ENCODE measurements at places on chromosomes 3 and 15. TPM values are rescaled to one million over a fixed set of nuclear protein-coding genes. Genes with fewer than 3 reads are reported as not detected.
A peak's percentile ranks its signal among the peaks of the same experiment; 100 is the strongest.

IL17RC gene
- 25.7 TPM for total RNA-seq

GRCh38 chr3:31105438-31106077, 211.1 kb upstream of the GADL1 start:
- peak; percentile 96 for DNase-seq

GRCh38 chr3:178001670-178002101, 534.5 kb upstream of the KCNMB2 start:
- no peak for DNase-seq

DNA sequence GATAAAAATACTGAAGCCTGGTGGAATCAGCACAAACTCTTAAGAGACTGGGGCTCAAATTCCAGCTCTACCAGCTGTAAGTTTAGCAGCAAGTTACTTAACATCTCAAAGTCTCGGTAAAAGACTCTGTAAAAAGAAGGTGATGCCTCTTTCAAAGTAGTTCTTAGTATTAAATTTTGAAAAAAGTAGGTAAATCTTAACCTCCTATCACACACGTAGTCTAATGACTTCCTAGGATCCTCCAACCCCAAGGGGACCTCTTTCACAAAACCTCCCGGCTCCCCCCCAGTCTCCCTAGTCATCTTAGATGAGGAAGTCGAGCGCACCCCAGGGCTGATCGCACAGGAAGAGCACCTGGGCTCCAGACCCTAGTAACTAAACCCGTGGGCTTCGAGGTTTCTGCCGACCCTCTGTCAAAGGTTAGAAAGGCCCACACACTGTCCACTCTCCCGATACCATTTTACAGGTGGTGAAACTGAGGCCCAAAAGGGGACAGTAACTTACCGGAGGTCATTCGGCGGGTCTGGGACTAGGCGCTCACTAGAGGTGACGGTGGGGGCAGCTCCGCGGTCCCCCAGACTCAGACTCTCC, 427 bp downstream of the MBD4 start:
- peak; percentile 45 for DNase-seq

GRCh38 chr3:12235691-12236090, 53.2 kb upstream of the PPARG start:
- DNase-seq = peak; percentile 58

OXTR gene
- 0.63 TPM for total RNA-seq

All from MCF 10A (cell line).